ENCODE measurements at places on chromosomes 2 and 18.
A peak's percentile ranks its signal among the peaks of the same experiment; 100 is the strongest.

DNA sequence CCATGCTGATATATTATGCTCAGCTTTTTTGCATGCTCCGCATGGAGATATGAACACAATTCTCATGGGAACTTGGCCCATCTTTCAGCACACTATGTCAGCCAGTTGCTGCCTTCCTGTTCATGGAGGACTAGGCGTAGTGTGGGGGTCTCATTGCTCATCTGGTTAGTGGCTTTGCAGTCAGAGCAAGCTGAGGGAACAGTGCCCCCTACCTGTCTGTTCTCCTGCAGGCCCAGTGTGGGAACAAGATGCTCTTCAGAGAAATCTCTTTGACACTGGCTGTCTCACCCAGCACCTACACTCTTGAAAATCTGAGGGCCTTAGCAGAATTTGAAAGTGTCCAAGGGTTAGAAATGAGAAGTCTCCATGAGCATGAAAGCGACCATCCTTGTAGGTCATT lies 47.1 kb downstream of the SPTBN1 start:
- no peak for DNase-seq

DNA sequence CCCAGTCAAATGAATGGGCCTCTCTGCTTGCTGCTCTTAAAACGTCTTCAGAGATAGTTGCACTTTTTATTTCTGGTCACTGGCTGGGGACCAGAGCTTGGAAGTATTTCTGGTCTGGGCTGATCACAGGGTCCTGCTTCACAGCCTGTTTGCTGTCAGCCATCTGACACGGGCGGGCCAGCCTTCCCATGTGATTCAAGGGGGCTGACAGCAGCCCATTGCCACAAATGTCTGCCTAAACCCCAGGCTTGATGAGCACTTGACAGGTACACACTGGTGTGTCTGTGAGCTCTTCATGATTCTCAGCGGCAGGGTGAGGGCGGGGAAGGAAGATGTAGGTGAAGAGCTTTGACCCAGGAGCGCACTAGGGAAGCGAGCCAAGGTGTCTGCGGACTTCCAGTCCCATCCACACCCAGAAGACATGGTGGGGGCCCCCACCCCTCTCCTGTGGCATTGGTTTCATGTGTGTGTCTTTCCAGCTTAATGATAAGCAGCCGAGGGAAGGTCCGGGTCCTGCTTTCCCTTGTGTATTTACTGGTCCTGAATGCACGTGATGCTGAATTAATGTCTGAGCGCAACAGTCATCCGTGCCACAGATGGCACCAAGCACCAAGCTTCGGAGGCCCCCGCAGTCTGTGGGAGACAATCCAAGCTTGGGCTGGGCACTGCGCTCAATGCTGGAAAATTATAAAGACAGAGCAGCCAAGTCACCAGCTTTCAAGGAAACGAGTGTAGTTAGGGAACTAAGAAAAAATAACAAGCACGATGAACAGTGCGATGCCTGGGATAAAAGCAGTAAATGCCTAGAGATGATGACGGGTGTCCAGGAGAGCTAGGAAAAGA lies 73.3 kb downstream of the SH3BP4 start:
- no peak for DNase-seq

- DNase-seq: no peak
Observed at GRCh38 chr18:24862201-24862816, 401.9 kb downstream of the HRH4 start.

- no peak for DNase-seq
Observed at GRCh38 chr2:85631316-85631715, 15.3 kb downstream of the USP39 start.

DNA sequence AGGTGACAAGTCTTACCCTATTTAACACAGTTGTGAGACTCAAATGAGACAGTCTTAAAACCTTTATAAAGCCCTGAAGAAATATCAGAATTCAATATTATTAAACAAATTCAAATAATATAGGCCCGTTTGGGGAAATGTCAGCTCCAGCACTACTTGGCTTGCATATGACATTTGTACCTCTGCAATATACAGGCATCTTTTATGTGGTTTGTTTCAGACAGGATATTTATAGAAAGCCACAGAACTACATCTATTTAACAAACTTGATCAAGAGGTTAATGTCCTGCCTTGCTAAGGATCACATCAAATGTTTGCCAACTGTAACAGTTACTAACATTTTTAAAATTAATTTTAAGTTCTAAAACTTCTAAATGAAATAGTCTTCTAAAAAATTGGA lies 3.2 kb upstream of the MREG start:
- DNase-seq: no peak

GRCh38 chr2:55861733-55862132 lies 61.8 kb downstream of the EFEMP1 start:
- DNase-seq: no peak

GRCh38 chr2:17934721-17935120 lies 56.3 kb downstream of the KCNS3 start:
- no peak for DNase-seq

GRCh38 chr18:33034945-33035344 lies 262.1 kb upstream of the KLHL14 start:
- no peak for DNase-seq

GRCh38 chr2:105635564-105635963 lies 109.1 kb upstream of the NCK2 start:
- no peak for DNase-seq

DNA sequence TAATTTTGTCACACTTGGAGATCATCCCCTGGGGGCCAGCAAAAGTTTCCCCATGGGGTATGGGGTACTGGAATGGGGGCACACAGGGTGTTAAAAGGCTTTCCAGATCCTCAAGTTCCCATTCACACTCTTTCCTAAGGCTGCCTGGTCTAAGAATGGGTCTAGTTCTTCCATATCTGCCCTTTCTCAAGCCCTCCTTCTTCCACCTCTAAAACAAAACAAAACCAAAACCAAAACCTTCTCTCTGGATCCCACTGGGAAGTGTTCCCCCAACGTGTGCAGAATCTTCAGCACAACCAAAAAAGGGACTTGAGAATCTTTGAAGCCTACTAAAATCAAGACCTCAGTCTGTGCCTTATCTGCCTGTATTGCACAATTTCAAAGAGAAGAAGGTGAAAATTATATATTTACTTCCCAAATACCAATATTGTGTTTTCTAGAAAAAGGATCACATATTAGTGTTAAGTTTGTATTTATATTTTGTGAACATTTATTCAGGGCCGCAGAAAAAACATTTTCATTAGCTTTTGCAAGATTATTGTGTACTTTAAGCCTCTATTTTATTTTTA lies 207.2 kb upstream of the TCF4 start:
- no peak for DNase-seq

DNA sequence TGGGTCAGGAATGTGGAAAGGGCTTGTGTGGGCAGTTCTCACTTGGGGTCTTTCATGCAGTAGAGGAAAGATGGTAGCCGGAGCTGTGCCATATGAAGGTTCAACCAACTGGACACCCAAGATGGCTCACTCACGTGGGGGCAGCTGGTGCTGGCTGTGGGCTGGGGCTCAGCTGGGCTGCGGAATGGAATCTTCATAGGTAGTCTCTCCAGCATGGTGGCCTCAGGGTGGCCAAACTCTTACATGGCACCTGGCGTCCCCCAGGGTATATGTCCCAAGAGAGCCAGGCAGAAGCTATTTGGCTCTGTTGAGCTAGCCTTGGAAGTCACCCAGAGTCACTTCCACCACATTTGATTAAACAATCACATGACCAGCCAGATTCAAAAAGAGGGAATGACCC lies 163.1 kb upstream of the KLHL29 start:
- DNase-seq: no peak

DNA sequence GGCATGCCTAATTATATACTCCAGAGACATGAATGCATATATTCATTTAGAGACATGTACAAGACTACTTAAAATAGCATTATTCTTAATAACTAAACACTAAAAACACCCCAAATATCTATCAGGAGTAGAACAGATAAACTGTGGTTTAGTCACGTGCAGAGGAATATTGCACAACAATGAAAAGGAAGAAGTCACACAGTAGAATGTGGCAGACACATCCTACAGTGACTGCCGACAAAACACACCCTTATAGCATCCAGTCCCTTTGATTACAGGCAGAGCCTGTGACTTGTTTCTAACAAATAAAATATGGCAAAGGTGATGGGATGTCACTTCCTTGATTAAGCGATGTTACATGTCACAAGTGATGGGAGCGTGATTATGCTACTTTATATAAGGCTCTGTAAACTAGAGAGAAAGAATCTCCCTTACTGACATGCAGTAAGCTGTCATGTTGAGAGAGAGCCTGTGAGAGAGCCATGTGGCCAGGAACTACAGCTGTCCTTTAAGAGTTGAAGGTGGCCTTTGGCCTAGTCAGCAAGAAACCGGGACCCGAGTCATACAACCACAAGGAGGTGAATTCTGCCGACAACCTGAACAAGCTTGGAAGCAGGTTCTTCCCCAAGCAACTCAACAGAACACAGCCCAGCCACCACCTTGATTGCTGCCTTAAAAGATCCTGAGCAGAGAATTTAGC lies 39.1 kb upstream of the LGALSL start:
- DNase-seq: no peak

GRCh38 chr2:200627110-200627770 lies 41.4 kb downstream of the AOX1 start:
- no peak for DNase-seq

DNA sequence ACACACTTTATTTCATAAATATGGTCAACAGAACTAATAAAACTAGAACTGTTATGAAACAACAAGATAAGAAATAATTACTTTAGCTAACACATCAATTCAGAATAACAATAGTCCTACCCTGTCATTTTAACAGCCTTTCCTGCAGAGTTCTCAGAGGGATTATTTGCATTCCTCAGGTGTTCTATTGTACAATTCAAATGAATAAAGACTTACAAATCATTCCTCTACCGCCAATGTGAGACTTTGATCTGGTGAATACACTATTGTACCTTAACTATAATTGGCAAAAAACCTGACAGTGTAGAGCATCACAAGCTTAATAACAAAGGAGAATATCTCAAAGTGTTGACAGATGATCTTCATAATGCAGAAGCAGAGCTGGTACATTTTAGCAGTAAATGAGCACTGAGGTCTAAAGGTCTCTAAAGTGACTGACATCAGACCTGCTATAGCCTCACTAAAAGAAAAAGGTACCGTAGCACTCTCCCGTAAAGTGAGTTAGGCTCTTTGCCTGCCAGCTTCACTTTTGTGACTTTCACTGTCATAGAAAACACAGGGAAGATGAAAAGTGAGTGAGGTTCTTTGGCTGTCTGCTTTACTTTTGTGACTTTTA lies 118.8 kb upstream of the SP3 start:
- DNase-seq: no peak

GRCh38 chr18:36578871-36579710 lies 249.7 kb downstream of the TPGS2 start:
- no peak for DNase-seq

- no peak for DNase-seq
Observed at GRCh38 chr2:148391324-148391723, 253.2 kb upstream of the EPC2 start.

- DNase-seq: no peak
Observed at GRCh38 chr2:191981706-191982105, 134.8 kb upstream of the CAVIN2 start.

DNA sequence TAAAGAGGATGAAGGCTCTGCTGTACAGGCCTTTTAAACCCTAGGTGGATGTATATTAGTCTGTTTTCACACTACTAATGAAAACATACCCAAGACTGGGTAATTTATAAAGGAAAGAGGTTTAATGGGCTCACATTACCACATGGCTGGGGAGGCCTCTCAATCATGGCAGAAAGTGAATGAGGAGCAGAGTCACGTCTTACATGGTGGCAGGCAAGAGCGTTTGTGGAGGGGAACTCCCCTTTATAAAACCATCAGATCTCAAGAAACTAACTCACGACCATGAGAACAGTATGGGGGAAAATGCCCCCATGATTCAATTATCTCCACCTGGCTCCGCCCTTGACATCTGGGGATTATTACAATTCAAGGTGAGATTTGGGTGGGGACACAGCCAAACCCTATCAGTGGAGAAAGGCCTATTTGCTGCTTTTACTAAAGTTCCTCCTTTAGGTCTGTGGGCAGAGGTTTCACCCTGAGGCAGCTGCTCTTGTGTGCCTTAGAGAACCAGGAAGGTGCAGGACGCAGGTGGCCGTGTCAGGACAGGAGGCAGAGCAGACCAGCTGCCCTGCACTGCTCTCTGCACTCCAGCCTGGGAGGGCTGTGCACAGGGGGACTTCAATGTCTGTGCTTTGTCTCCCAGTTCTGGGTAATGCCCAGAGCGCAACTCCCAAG lies 178.8 kb upstream of the HDAC4 start:
- no peak for DNase-seq

DNA sequence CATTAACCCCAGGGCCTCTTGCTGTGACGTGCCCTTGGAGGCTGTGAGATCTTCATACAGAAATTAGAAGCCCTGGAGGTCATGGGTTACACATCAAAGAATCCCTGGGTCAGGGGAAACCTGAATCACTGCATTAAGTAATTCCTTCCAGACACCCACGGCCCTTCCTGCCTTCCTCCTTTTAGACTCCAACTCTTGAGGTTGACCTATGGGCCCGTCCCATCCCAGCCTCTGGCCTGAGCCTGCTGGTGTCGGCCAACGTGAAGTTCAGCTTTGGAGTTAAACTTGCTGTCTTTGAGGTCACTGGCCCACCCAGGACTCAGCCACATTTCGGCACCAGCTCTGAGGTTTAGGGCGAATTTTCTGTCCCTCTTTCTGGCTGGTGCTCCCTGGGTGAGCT lies 198.3 kb downstream of the ACKR3 start:
- no peak for DNase-seq

- DNase-seq: no peak
Observed at GRCh38 chr2:147559070-147559725, 285.6 kb upstream of the ACVR2A start.

DNA sequence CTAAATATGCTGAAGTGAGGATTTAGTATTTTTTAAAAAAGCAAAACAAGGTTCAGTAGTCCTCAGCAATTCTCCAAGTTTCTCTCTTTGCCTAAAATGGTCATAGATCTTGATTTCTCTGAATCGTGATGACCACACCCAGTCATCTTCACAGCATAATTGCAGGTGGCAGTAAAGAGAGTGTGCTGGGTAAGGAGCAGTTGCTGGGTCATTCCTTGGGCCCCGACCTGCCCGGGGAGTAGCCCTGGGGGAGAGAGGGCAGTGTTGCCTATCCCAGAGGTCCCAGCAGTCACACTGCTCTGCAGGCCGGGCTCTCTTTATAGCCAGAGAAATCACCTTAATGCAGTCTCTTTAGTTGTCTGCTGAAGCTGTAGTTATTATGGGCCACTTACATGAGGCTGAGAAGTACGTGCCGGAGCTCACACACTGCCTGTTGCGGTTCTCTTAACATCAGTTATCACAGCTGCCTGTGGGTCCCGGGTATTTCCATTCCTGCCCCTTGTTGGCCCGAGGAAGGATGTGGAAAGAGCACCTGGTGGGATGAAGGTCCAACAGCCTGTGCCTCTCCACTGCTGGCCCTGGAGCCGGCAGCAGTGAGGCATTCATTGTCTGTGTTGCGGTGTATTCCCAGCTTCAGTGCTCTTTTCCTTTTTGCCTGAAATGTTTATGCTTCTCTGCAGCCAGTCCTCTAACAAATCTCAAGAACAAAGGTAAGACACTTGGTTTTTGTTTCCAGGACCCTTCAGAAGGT lies 230.1 kb downstream of the ALPK2 start:
- DNase-seq: no peak

GRCh38 chr2:219689676-219690628 lies 62.5 kb downstream of the SLC4A3 start:
- peak; percentile 11 for DNase-seq

- no peak for DNase-seq
Observed at GRCh38 chr2:28347596-28347995, 45.1 kb upstream of the FOSL2 start.

GRCh38 chr18:8821083-8821465 lies 115.7 kb downstream of the MTCL1 start:
- DNase-seq: no peak
